ENCODE measurements at places on chromosomes 13 and 19.

GRCh38 chr19:2432131-2432848 is 4.9 kb upstream of the TIMM13 start:
- no peak for DNase-seq

DNA sequence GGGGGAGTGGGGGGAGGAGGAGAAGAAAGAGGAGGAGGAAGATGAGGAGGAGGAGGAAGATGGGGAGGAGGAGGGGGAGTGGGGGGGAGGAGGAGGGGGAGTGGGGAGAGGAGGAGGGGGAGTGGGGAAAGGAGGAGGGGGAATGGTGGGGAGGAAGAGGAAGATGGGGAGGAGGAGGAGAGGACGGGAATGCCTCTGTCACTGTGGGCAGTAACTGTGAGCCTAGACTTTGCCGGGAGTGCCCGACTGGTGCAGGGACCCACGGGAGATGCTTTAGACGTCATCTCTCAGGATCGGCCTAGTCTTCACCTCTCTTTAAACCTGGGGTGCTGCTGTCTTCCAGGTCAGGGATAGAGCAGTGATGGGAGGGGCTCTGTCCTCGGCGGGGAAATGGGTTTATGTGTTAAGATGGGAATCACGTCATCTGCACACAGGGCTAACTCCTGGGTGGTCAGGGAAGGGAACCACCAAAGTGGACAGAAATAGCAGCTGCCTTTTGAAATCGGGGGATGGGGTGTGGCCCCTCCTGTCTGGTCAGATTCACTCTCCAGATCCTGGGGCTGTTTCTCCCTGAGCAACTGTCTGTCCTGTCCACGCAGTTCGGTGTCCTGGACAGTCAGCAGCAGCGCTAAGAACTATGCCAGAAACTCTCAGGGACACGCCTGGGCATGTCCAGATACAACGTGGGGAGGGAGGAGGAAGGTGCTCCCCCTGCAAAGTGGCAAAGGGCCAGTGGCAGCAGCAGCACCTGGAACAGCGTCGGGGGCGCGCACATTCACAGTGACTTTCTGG is 26.9 kb downstream of the GAS6 start:
- no peak for DNase-seq

GRCh38 chr13:27933580-27934328 is 14.0 kb downstream of the PDX1 start:
- DNase-seq, result no peak

- DNase-seq, result peak; percentile 55
Measured at GRCh38 chr19:1672038-1672768, 19.8 kb upstream of the TCF3 start.

GRCh38 chr13:33554919-33555791 is 262.8 kb upstream of the RFC3 start:
- no peak for DNase-seq

GRCh38 chr13:74708629-74709028 is 574.4 kb upstream of the KLF12 start:
- no peak for DNase-seq

GRCh38 chr13:113414335-113414734 is 39.0 kb downstream of the ADPRHL1 start:
- DNase-seq, result no peak

DNA sequence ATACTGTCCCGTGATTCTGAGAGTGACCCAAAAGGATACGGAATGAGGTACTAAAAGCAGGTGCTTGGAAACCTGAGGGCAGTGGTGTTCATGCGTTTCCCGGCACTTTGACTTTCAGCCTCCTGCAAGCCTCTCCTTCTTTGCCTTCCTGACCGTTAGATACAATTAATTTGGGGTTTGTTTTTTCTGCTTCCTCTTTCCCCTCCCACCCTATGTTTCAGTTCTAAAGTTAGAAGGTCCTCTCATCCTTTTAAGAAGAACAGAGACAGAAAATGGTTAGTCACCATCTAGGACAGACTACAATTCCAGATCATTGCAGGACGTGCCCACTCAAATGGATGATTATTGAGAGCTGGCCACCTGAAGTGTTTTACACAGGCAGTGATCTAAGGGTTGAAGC is 1.8 kb upstream of the LILRB4 start:
- no peak for DNase-seq

- no peak for DNase-seq
Measured at GRCh38 chr13:105783261-105783660, 752.2 kb downstream of the EFNB2 start.

Data from stimulated activated CD4-positive, alpha-beta T cell treated with anti-CD3 and anti-CD28 coated beads, Interleukin-15, amount 100 ng/mL, for 48 hours (primary cell).